ENCODE measurements at places on chromosomes 11 and 22. TPM values are rescaled to one million over a fixed set of nuclear protein-coding genes. Genes with fewer than 3 reads are reported as not detected.

DNA sequence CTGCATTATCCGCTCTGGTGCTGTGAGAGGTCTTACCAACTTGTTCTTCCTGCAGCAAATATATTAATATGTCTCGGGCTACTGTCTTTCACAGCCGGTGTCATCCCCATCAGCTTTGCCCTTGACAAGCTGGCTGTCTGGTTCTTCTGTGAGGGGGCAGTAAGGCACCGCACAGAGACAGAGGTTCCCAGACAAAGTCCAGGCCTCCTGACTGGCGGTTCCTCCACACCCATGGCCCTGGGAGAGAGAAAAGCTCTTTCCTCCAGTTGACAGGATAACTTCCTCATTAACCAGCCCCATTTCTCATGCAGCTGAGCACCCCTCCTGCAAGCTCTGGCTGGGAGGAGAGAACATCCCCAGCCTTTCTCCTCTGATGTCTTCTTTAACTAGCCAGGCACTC, 212.5 kb upstream of the SEZ6L start:
- DNase-seq, result no peak

DNA sequence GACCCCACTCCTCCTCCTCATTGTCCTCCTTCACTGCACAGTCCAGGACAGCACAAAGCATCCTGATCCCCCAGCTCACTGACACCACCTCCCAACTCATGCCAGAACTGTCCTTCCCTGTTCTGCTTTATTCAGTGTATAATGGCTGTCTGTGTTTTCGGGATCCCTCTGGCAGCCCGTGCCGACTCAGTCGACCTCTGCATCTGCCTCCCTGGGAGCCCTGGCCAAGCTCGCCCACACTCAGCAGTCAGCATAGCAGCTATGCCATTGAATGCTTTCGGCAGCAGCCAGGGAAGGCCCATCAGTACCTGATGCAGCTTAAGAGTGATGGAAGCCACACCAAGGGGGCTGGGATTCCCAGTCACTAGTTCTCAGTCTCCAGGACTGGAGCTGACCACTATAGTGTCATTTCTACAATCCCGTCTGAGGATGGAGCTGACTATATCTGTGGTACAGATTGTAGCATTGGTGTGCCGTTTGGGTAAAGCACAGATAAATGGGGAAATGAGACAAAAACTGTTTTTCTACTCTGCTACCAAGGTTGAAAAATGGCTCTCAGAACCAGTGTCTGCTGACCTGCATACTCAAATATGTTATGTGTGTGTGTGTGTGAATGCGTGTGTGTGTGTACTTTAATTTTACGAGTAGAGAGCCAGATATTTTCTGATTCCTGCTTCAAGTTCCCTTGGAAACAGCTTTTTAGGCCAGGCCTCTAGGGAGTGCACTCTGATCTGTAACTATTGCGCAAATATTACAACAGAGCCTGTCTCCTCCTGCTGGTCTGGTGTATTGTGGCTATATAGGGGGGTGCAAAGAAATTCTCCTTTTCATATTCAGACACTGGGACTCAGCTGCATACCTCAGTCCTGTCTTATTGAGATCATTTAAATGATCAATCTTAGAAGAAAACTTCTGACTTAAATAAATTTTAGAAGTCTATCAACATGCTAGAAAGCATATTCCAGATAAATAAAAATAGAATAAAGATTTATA, 78.8 kb upstream of the TOP3B start:
- DNase-seq, result peak; percentile 41

DNA sequence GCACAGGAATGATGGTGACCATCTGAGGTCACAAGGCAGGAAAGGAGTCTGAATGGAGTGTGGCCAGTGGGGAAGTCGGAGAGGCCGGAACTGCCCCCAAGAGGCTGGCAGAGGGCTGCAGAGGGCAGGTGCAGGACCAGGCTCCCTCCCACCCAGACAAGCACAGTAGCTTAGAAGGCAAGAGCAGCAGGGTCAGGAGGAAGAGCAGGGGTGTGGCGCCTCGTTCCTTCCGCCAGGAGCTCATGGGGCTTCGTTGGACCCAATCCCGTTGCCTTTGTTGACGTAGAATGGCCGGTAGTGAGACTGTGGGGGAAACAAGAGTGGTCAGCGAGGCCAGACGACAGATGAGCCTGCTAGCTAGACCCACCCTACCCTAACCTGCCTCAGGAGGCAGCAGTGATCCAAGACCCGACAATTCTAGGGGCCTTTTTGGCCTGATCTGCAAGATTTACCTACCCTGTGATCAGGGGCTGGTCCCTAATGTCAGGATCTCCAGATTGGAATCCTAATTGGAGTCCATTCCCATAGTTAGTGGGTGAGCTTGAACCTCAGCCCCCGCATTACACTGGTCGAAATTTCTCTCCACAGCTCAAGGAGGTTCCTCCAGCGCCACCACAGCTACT, 25.6 kb downstream of the TRIM29 start:
- no peak for DNase-seq

DNA sequence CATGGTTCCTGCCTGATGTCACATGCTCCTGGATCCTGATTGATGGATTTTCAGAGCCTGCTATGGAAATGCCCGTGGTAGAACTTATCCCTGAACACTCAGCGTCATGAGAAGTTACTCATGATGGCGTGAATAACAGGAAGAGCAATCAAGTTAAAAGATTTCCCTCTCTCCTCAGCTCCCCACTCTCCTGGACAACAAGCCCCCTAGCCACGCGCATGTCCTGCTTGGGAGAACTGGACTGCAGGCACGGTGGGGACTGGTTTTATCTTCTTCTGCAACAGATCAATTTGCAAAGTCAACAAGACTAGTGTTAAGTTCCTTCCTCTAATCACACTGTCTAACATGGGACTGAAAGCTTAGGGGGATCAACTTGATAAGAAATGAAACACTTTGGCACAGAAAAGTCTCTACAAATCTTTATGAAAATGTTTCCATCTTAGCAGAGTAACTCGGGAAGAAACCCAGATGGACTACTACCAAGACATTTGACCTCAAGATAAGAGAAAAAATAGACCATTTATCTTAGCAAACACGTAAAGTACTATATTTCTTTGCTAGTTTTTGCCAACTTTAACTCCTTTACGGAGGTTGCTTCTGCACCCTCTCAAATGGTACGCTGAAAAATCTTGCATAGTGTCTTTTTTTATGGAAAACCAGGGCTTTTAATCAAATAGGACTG, 27.6 kb downstream of the POU2AF1 start:
- DNase-seq, result no peak

DNA sequence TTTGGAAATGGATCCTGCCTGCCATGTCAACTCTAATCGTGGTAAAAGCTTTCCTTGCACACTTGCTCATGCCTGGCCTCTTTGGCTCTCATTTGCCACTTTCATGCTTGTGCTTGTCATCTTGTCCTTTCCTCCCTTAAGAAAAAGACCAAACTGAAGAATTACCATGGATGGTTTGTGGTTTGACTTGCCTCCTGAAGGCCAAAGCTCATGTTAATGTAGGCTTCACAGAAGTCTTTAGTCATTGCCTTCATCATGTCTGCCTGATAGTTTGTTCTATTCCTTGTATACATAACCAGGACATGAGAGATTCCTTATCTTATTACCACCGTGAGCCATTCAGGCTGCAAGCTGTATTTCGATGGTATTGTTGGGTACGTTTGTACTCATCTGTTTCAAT, 17.3 kb downstream of the TEAD1 start:
- DNase-seq, result no peak

DNA sequence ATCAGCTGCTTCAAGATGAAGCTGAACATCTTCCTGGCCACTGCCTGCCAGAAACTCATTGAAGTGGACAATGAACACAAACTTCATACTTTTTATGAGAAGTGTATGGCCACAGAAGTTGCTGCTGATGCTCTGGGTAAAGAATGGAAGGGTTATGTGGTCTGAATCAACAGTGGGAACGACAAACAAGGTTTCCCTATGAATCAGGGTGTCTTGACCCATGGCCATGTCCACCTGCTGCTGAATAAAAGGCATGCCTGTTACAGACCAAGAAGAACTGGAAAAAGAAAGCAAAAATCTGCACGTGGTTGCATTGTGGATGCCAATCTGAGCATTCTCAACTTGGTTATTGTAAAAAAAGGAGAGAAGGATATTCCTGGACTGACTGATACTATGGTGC, 22.2 kb upstream of the BIRC3 start:
- peak; percentile 39 for DNase-seq

TSSK2 gene
- not detected for total RNA-seq

DNA sequence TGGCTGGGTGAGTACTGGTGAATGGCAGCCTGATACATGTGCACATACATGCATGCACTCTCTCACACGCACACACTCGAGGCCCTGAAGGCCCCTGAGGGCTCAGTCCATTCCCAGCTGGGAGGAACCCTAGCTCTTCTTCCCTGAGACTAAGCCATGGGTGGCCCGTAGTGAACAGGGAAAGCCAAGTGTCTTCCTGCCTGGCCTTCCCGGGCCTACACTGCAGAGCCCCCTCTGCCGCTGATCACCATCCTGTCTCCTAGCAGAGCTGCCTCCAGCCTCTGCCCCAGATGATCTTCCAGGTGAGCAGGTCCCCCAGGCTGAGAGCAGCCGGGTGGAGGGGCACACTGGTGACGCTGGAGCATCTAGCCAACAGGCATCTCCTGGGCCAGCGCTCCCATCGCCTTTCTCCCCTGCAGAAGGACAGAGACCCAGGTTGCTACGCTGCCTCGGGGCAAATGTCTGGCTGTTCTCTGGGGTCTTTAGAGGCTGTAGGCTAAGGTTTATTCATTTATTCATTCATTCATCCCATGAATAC, 57.3 kb downstream of the CD82 start:
- no peak for DNase-seq

MS4A4E gene
- total RNA-seq, result not detected

GRCh38 chr11:10233581-10233980, 60.4 kb downstream of the SBF2 start:
- DNase-seq, result peak; percentile 12
